ENCODE measurements at places on chromosomes 1 and 21. TPM values are rescaled to one million over a fixed set of nuclear protein-coding genes. Genes with fewer than 3 reads are reported as not detected.
A peak's percentile ranks its signal among the peaks of the same experiment; 100 is the strongest.

- no peak for DNase-seq
- H3K36me3 ChIP-seq = no peaks in the 10 kb centered on the region
- no peaks in the 10 kb centered on the region for H3K27me3 ChIP-seq
- peaks cover 14% of the 10 kb centered on the region for H3K4me1 ChIP-seq
- no peak overlapping the region for H3K4me3 ChIP-seq
These were observed 15.5 kb downstream of the RHBDL2 start for GRCh38 chr1:38926091-38926490.

- H3K27me3 ChIP-seq = no peaks in the 10 kb centered on the region
- H3K27ac ChIP-seq = no peak overlapping the region
- H3K4me3 ChIP-seq = no peak overlapping the region
- DNase-seq = no peak
These were observed 36.1 kb downstream of the FGGY start for GRCh38 chr1:59332983-59333382.

DNA sequence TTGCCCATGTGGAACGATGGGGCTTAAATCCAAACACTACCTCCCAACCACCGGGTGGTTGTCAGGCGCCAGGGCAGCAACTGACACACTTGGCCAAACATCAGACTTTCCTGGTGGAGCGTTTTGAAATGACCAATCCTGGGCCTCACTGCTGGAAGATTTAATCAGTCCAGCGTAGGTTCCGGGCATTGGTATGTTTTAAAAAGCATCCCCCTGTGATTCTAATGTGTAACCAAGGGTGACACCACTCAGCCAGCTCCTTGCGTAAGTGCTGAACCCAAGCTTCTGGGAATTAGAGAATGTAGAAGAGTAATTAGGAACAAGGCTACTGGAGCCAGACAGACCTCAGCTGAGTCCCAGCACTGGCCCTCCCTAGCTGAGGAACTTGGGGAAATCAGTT is 44.8 kb upstream of the KAZN start:
- peak overlapping the region; percentile 61 for H3K27ac ChIP-seq
- no peaks in the 10 kb centered on the region for H3K36me3 ChIP-seq
- no peaks in the 10 kb centered on the region for H3K27me3 ChIP-seq
- no peak overlapping the region for H3K4me3 ChIP-seq
- DNase-seq = peak; percentile 77

GRCh38 chr1:221725735-221726672 is 15.9 kb downstream of the DUSP10 start:
- H3K4me1 ChIP-seq = peaks cover 48% of the 10 kb centered on the region
- no peaks in the 10 kb centered on the region for H3K36me3 ChIP-seq
- no peak for DNase-seq

Gene KCNA2
- total RNA-seq = not detected

Gene U2AF1
- total RNA-seq = 26.4 TPM

- H3K27me3 ChIP-seq = no peaks in the 10 kb centered on the region
- H3K4me3 ChIP-seq = no peak overlapping the region
- H3K36me3 ChIP-seq = no peaks in the 10 kb centered on the region
- H3K27ac ChIP-seq = peak overlapping the region; percentile 65
These were observed 95.5 kb downstream of the ZFYVE9 start for GRCh38 chr1:52237430-52237829.

- no peak overlapping the region for H3K4me3 ChIP-seq
- no peaks in the 10 kb centered on the region for H3K4me1 ChIP-seq
- no peak overlapping the region for H3K27ac ChIP-seq
- H3K27me3 ChIP-seq = peaks cover 7% of the 10 kb centered on the region
- DNase-seq = no peak
These were observed 263.3 kb downstream of the KIF26B start for GRCh38 chr1:245418077-245418476.

Gene SEMA6C
- total RNA-seq = 1.5 TPM

DNA sequence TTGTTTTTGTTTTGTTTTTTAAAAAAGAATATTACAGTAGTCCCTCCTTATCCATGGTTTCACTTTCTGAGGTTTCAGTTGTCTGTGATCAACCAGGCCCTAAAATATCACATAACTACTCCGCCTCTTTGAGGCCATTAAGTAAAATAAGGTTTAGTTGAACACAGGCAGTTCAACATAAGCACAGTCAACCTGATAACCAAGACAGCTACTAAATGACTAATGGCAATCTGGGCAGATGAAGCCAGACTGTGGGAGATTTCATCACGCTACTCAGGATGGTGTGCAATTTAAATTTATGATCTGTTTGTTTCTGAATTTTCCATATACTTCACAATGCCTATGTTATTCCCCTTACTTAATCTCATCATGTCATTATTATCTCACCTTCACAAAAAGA is 30.1 kb downstream of the LDLRAD1 start:
- H3K27me3 ChIP-seq = no peaks in the 10 kb centered on the region
- no peaks in the 10 kb centered on the region for H3K4me1 ChIP-seq
- H3K27ac ChIP-seq = no peak overlapping the region
- H3K4me3 ChIP-seq = no peak overlapping the region
- H3K36me3 ChIP-seq = no peaks in the 10 kb centered on the region
- no peak for DNase-seq

- H3K36me3 ChIP-seq = peaks cover 5% of the 10 kb centered on the region
- H3K4me3 ChIP-seq = no peak overlapping the region
- no peaks in the 10 kb centered on the region for H3K27me3 ChIP-seq
- no peak overlapping the region for H3K27ac ChIP-seq
- peaks cover 41% of the 10 kb centered on the region for H3K4me1 ChIP-seq
- DNase-seq = peak; percentile 86
These were observed 11.1 kb downstream of the IFFO2 start for GRCh38 chr1:18945401-18945849.

Gene ERRFI1
- total RNA-seq = 69.5 TPM

Gene KIF17
- total RNA-seq = 0.36 TPM

Gene BARHL2
- total RNA-seq = not detected

- H3K27me3 ChIP-seq = no peaks in the 10 kb centered on the region
- H3K4me1 ChIP-seq = peaks cover 11% of the 10 kb centered on the region
- DNase-seq = peak; percentile 37
- H3K27ac ChIP-seq = no peak overlapping the region
- H3K4me3 ChIP-seq = no peak overlapping the region
These were observed 130.0 kb downstream of the EDEM3 start for GRCh38 chr1:184624626-184625025.

Gene TEKT2
- total RNA-seq = 0.29 TPM

DNA sequence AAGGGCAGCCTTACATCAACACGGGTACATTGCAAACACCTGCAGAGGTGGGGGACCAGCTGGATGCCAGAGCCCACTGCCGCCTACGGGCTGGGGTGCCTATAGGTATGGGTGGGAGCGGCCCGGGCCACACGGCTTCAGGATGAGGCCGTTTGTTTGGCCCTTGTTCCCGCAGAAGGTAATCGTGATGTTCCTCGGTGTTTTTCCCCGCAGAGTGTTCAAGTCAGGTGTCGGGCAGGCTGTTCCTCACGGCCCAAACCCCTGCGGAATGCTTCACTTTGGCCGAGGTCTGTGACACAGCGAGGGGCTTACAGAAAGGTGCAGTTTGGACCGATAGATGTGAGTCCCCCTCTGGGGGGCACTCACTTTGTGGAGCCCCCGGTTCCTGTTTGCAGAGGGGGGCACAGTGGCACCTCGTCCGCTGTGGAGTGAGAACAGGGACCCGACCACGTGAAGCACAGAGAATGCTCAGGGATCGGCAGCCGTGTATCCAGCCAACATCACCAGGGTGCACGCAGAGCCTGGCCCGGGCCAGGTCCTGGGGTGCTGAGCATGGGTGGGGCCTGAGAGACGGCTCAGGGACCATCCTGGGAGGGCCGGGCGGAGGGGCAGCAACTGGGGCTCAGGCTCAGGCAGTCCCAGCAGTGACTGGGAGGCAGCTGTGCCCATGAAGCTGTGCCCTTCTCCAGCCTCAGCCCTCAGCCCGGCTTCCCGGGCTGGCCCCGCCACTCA is 453 bp upstream of the TTLL10 start:
- no peak overlapping the region for H3K27ac ChIP-seq
- no peaks in the 10 kb centered on the region for H3K4me1 ChIP-seq
- peak; percentile 66 for DNase-seq
- H3K4me3 ChIP-seq = no peak overlapping the region
- no peaks in the 10 kb centered on the region for H3K36me3 ChIP-seq

DNA sequence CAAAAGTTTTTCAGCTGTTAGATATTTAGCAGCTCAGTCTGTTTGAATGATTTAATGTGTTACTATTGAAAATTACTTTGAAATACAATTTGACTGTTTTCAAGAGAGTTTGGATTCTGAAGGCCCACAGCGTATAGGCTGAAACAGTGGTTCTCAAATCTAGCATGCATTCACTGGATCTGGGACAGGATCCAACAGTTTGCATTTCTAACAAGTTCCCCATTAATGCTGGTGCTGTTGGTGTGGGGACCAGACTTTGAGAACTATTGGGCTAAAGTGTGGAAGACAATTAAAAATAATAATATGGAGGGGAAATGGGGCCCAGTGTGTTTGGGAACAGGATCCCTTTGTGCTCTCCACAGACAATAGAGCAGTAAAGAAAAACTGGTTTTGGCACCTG is 31.9 kb downstream of the ITSN1 start:
- H3K27ac ChIP-seq = no peak overlapping the region
- H3K27me3 ChIP-seq = no peaks in the 10 kb centered on the region
- H3K4me1 ChIP-seq = no peaks in the 10 kb centered on the region

- H3K4me3 ChIP-seq = no peak overlapping the region
- H3K36me3 ChIP-seq = no peaks in the 10 kb centered on the region
- H3K4me1 ChIP-seq = peaks cover 9% of the 10 kb centered on the region
These were observed 114.5 kb upstream of the ZNHIT6 start for GRCh38 chr1:85822696-85823095.
